Muscle of back (tissue), 13 donors: ENCODE measurements at places on chromosomes 6 and 20. TPM values are rescaled to one million over a fixed set of nuclear protein-coding genes. Genes with fewer than 3 reads are reported as not detected.

The C6orf58 gene
- polyA plus RNA-seq = 0.90 TPM

The PGC gene
- polyA plus RNA-seq = not detected

The PDYN gene
- not detected for polyA plus RNA-seq

The BEND6 gene
- polyA plus RNA-seq = 0.62 TPM

The VSTM2L gene
- 2.0 TPM for polyA plus RNA-seq

The SYCP2L gene
- polyA plus RNA-seq = 4.5 TPM

The LINC00237 gene
- not detected for polyA plus RNA-seq

DNA sequence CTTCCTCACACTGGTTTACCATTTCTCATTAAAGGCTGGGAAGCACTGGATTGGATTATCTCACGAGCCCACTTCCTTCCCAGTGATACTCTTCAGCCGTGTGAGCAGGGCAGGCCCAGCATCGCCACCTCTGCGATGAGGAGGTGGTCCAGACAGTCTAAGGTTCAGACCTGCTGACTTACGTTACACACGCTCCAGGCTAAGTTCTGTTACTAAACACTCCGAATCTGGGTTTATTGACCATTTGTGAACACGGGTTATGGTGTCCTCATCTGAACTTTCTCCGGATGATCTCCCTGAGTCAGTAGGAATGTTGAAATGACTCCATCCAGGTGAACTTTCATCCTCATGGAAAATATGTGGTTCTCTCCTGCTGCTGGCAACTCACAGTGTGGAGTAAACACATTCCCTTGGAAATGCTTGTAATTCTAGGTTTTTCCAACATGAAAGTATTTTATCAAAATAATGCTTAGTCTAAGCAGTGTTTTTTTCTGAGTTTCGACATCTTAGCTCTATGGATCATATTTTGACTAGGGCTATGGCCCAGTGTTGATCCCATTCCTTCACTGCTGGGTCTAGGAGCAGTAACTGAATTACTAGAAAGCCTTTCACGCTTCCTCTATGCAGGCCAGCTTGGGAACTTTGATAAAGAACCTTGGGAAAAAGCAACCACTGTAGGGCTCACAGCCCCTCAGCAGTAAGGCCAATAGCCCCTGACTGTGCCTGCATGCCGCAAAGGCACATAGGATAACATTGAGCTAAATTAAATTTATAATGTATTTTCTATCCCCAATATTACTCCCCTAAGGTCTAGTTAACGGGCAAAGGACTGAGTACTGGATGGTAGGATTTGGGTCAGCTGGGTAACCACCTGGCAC lies 37.7 kb upstream of the PXDC1 start:
- DNase-seq = no peak

GRCh38 chr6:159053781-159054398 lies 9.1 kb upstream of the TAGAP start:
- no peak for DNase-seq

- peak; percentile 45 for DNase-seq
Measured at GRCh38 chr20:47118641-47119040, 224.0 kb downstream of the EYA2 start.

DNA sequence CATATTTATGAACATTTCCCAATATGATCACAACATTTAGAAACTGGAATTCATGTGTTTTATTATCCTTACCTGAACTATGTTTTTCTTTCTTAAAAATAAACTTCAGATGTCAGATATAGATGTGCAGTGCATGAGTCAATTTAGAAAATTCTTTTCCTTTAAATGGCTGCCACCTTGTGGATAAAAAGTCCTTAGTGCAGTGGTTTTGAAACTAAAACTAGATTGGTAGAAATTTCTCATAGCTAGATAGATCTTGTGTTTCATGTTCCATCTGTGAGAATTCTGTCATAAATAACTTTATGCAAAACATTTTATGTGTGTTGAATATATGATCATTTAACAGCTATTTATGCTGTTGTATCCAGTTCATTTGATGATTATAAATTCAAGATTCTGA lies 134.9 kb downstream of the KLHL32 start:
- DNase-seq = peak; percentile 39
